ENCODE measurements at places on chromosomes 12 and 14.

DNA sequence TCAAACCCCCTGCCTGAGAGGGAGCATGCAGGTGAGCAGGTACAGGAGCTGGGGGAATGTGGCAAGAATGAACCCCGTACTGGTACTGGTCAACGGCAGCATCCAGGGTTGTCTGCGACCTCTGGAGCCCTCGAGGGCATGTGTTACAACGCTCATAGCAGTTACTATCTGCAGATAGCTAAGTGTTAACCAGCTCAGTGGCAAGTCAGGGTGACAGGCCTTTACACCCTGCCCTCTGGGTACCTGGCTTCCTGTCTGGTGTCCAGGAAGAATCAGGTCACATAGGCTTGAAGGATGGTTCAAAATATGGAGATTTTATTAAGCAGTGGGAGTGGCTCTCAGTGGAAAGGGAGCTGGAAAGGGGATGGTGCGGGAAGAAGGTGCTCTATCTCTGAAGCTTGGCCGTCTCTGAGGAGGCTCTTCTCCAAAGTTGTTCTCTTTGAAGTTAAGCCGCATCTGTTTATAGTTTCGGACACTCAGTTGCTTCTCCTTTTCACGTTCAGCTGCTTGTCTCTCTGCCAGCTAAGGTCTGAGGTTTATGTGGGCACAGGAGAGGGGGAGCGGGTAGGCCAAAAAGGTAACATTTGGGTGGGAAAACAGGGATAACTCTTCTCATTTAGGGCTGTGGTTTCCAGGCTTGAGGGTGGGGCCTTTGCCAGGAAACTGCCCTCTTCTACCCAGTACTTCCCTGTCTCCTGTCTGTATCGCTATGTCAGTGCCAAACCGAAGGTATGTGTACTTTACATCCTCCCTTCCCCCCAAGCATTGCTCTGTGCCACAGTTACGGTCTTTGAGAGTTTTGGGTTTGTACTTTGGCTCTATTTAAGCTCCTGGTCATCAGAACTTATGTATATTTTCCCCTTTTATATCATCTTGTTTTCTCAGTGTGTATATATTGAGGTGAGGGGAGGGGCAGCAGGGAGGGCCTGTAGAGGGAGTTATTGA, 305.8 kb downstream of the RGS6 start:
- DNase-seq: no peak

- no peak for DNase-seq
Observed at GRCh38 chr12:52314511-52314910, 6.7 kb downstream of the KRT83 start.

DNA sequence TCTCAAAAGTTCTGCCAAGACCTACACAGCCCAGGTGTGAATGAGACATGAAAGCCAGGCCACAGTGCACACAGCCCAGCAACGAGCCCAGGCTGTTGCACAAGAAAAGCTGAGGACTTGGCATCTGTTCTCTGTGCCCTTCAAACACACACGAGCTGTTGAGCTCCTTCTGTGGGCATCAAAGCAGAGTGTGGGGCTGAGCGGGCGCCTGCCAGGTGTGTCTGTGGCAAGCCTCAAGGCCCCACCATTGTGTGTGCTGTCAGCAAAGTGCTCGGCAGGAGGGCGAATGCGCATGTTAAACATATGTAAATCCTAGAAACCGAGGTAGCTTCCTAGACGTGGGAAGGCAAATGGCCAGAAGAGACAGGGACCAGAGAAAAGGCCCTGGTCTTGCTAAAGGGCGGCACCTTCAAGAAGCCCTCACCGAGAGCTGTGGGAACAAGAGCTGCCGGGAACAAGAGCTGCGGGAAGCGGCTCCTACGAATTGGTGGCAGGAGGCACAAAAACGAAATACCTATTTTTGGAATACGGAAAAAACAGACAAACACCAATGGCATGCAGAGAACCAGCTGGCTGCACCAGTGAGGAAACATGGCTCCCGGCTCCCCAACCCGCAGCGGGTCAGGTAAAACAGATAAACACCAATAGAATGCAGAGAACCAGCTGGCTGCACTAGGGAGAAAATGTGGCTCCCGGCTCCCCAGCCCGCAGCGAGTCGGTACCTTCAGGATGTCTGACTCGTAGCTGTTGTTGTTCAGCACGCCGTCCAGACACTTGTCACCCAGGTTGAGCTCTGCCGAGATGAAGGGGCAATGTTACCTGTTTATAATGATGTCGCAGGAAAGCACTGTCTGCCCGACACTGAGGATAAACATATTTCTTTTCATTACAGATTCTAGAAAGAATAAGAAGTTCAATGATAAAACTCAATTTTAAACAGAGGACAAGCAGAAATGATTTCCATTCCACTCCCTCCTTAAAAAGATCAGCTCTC, 19.0 kb upstream of the GOLGA3 start:
- no peak for DNase-seq

DNA sequence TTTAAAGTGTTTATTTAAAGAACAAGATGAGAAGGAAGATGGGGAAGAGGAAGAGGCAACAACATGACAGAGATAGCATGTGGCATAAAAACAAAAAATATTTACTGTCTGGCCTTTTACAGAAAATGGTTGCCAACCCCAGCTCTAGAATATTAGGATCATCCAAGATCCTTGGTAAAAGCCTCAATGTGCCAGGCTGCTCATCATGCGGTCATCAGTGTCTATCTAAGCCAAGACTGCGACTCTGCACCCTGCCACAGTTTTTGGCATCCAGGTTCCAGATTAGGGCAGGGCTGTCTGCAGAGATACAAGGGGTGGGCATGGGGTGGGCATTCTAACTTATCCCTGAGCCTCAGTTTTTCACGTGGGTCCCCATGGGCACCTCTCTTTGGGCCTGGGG, 46.9 kb upstream of the CNTN1 start:
- DNase-seq: no peak

- no peak for DNase-seq
Observed at GRCh38 chr12:106760184-106760531, 14.3 kb upstream of the RIC8B start.

- no peak for DNase-seq
Observed at GRCh38 chr12:132264086-132265010, 65.0 kb downstream of the GALNT9 start.

- no peak for DNase-seq
Observed at GRCh38 chr14:36439766-36440165, 80.3 kb downstream of the NKX2-1 start.

DNA sequence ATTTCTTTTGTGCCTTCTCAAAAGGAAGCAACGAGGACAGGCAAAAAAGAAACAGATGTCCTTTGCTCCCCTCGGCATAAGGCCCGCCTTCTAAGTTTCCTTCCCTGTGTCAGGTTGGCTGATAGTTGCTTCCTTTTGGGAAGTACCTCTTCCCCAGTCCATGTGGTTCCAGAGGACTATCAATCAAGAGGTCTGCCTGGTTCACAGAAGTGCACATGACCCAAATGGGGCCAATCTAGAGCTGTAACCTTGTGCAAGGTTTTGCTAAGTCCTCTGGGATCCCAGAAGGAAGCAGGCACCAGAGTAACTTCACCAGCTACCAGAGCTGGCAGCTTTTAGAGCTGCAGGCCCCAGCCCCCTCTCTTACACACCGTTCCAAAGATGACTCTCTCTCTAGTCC, 42.6 kb downstream of the TMEM63C start:
- DNase-seq: no peak

DNA sequence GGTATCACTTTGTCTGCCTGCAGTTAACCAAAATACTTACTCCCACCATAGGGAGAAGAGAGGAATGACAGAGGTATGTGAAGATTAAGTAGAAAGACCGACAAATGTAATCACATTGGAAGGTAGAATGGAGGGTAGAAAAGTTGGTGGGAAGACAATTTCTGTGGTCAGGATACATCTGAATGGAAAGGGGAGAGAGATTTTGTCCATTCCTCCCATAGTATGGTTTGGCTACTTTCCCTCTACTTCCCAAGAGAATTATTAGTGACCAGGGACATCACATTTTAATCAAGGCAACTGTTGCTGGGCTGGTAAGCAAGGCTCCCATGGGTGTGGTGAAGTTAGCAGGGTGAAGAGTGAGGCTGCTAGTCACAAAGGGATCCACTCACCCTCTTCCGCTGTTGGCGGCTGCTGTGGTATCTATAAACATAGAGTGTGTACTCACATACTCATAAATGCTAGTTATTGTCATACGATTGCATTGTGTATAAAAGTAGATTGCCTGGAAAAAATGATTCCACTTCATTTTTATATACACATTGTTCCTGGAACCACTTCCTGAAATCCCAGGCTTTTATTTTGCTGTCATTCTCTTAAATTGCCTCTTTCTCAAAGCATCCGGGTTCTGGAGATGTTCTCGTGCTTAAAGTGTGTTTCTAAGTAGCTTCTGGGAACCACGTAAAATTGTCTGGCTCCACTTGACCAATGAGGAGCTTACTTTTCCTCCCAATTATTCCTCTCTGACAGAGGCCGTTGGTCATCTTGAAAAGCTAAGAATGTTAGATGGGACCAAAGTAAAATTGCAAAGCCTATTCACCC, 413.1 kb downstream of the ZFP36L1 start:
- no peak for DNase-seq

- no peak for DNase-seq
Observed at GRCh38 chr12:83664650-83665049, 977.9 kb downstream of the TMTC2 start.

DNA sequence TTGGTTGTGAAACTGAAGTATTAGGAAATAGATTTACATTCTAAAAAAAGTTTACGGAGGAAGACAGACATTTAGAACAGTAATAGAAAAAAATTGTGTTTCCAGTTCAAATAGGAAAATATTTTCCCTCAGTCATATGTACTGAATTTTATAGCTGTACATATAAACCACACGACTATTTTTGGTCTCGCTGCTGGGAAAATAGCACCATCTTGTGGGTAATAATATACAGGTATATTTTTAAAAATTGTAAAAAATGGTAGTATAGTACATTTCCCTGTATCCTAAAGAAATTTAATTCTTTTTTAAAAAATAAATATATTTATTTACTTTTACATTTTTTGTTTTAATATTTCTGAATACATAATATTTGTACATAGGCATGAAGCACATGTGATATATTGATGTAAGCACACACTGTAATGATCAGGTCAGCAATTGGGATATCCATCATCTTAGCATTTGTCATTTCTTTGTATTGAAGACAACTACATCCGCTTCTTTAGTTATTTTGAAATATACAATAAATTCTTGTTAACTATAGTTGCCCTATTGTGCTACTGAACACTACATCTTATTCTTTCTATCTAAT, 168.6 kb downstream of the ALX1 start:
- DNase-seq: no peak

- no peak for DNase-seq
Observed at GRCh38 chr14:81618695-81619094, 85.0 kb upstream of the SEL1L start.

DNA sequence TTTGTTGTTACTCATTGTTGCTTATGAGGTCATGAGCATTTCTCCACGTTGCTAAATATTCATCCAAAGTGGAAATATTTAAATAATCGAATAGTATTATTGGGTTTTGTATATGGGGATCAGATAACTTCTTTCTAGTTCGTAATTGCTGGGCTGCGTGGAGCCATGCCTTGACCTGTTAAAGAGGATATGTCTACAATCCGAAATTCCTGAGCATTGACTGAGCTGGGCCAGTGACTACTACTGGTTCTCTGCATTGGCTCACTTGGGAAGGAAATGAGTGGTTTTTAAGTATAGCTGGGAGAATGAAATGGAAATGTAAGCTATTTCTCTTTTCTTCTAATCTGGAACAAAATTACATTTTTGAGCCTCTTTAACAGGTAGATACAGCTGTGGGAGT, 163.2 kb downstream of the RPL10L start:
- no peak for DNase-seq
